Renal cortex interstitium (tissue), 15 donors: ENCODE measurements at places on chromosomes 11 and 22.

DNA sequence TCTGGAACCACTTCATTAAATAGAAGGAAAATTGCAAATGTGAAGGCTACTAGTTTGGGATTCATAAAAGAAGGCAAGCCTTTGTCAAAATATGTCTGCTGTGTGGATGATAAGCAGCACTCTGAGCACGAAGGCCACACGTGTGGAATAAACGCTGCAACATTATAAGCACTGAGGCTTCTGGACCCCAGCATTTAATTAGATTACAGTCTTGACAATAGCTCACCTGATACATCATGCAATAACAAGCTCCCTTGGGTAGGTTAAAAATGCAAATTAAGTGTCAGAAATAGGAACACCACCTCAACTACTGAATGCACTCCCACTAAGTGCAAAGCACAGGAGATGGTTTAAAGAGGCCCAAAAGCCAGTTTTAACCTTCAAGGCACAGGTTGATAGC lies 179.3 kb downstream of the LARGE1 start:
- no peak for DNase-seq

- no peak for DNase-seq
Measured at GRCh38 chr11:1353383-1354124, 36.2 kb upstream of the BRSK2 start.

- no peak for DNase-seq
Measured at GRCh38 chr11:35265755-35266454, 126.9 kb downstream of the CD44 start.

- no peak for DNase-seq
Measured at GRCh38 chr11:19766206-19766605, 53.6 kb downstream of the NAV2 start.
